Testis (tissue), 5 donors: ENCODE measurements at places on chromosomes 16 and 17.

DNA sequence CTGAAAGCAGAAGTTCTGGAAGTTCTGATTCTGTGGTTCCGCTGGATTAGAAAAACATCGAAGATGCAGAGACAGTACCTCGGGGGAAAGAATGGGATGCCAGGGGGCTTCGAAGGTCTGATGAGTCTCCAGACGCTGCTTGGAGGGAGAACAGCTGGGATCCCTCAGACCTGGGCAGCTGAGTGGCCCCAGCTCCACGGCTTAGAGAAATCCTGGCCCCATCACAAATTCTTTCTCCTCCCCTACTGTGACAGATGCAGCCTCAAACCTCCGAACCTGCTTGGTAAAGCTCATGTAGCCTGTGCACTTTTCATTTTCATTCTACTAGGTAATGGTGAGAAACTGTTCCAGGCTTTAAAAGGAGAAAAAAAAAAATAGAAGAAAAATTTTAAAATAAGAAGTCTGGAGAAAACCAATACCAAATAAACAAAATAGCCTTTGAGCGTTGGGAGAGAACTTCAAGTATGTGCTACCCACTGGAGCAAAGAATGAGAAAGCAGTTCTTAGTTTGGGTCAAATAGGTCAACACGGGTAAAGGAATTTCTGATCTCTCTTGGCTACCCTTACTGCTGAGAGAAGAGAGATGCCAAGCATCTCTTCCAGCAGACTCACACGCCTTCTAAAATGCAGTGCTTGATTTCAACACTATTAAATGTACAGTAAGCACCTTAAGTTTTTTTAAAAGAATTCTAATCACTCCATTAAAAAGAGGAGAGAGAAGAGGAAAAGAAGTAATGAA lies 19.9 kb downstream of the MAF start:
- no peak for DNase-seq

DNA sequence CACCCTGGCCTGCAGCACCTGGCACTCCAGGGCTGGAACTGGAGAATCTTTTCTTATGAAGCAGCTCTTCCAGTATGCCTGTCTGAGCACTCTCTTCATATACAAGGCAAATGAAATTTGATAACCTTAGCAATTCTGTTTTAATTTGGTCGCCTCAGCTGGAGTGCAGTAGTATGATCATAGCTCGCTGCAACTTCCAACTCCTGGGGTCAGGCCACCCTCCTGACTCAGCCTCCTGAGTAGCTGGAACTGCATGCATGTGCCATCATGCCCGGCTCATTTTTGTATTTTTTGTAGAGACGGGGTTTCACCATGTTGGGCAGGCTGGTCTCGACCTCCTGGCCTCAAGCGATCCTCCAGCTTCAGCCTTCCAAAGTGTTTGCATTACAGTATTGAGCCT lies 140.8 kb upstream of the CHMP6 start:
- DNase-seq = no peak

DNA sequence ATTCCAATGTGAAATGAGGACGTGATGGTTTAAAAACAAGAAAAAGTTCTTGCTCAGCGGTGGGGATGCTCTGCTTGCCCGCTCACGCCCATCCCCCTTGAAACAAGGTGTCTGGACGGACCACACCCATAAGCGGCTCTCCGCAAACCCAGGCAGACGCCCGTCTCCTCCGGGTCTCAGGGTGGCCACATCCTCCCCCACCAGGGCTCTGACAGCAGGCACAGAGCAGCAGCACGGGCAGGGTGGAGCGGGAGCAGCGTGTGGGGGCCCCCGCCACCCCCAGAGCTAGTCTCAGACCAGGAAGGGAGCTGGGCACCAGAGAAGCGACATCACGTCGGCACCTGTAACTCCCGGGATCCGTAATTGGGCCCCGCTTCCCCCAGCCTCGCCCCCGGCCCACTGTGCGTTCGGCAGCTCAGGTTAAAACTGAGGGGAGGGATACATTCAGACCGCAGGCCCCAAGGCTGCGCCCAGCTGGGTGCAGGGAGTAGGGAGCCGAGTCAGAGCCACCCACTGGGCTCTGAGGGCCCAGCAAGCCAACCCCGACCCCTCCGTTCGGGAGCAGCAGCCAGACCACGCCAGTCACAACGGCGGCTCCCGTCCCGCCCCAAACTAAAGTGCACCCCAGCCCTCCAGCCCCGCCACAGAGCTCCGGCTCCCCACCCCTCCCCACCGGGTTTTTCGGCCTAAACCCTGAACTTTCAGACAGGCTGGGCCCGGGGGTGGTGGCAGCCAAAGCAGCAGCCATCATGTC lies 22.0 kb downstream of the CLUH start:
- peak; percentile 26 for DNase-seq

- DNase-seq = no peak
Measured at GRCh38 chr16:87734644-87735043, 31.1 kb downstream of the KLHDC4 start.

- DNase-seq = no peak
Measured at GRCh38 chr17:62163847-62164246, 98.8 kb upstream of the MED13 start.

- DNase-seq = no peak
Measured at GRCh38 chr16:490768-491167, 36.7 kb upstream of the CAPN15 start.

DNA sequence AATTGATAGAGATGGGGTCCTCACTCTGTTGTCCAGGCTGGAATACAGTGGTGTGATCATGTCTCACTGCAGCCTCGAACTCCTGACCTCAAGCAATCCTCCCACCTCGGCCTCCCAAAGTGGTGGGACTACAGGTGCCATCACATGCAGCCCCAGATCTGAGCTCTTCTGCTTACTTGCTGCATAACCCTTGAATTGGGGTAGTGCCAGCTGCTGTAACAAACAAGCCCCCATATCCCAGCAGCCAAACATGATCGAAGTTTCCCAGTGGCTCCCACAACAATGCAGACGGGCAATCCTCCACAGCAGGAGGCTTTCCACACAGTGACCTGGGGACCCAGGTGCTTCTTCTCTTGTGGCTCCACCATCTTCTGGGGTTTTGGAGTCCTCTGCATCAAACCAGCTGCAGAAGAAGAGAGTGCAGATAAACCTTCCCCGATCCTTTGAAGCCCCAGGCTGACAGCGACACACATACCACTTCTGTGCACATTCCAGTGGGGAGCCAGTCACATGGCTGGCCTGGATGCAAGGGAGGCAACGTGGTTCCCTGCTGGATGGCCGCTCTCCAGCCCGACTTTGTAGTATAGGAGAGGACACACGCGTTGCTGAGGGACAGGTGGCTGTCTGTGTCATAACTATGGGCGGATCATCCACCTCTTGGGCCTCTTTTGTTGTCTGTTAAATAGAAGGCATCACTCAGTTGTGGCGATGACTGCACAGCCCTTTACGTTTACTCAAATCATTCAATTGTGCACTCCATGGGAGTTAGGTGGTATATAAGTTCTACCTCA lies 16.7 kb downstream of the SBK1 start:
- no peak for DNase-seq

- no peak for DNase-seq
Measured at GRCh38 chr16:19841184-19841583, 43.5 kb downstream of the GPRC5B start.

GRCh38 chr17:74768763-74769114 lies 7.4 kb downstream of the NAT9 start:
- no peak for DNase-seq

DNA sequence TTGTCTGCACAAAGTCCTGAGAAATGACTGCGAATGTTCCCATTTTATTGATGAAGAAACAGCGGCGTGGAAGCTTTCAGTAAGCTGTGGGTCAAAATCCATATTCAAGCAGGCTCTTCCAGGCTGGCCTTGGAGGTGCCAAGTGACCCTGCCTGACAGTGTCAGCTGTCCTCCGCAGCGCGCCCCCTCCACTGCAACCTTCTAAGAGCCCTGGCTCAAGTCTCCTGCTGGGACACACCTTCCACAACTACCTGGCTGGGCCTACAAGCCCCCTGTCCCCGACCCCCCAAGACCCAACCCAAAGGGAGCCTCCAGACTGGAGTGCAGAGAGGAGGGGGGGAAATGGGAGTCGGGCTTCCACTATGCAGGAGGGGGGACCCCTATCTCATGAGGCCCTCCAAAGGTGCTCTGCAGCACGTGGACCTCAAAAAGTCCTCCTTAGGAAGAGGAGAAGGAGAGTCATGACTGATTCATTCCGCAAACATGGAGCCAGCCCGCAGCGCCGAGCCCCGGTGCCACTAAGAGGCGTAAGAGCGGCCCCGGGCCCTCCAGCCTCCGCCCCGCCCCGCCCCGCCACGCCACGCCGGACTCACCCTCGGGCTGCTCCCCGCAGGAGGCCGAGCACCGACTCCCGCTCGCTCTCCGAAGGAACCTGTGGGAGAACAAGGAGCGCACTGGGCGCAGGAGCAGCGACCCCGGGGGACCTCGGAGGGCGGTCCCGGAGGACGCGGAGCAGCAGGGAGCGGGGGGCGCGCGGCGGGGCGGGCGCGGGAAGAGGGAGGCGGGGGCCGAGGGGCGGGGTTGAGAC lies 574 bp downstream of the MPP3 start:
- peak; percentile 43 for DNase-seq
